ENCODE measurements at places on chromosomes 5 and 9. TPM values are rescaled to one million over a fixed set of nuclear protein-coding genes. Genes with fewer than 3 reads are reported as not detected.

Gene SLC45A2
- total RNA-seq = not detected

Gene FBP2
- total RNA-seq = not detected

DNA sequence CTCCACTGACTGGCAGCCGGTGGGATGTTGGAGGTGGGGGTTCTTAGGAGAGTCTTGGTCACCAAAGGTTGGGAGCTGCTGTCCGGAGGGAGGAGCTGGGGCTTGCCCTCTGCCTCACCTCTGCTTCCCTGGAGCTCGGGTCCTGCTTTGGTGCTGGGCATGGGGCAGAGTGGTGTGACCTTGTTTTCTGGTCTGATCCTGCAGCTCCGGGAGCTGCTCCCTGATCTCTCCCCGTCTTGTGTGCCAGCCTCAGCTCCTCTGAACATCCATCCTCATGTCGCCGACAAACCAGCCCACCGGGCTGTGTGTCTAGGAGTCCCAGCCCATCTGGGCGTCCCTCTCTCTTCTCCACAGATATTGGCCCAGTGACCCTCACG, 18.7 kb downstream of the HMCN2 start:
- DNase-seq = no peak

DNA sequence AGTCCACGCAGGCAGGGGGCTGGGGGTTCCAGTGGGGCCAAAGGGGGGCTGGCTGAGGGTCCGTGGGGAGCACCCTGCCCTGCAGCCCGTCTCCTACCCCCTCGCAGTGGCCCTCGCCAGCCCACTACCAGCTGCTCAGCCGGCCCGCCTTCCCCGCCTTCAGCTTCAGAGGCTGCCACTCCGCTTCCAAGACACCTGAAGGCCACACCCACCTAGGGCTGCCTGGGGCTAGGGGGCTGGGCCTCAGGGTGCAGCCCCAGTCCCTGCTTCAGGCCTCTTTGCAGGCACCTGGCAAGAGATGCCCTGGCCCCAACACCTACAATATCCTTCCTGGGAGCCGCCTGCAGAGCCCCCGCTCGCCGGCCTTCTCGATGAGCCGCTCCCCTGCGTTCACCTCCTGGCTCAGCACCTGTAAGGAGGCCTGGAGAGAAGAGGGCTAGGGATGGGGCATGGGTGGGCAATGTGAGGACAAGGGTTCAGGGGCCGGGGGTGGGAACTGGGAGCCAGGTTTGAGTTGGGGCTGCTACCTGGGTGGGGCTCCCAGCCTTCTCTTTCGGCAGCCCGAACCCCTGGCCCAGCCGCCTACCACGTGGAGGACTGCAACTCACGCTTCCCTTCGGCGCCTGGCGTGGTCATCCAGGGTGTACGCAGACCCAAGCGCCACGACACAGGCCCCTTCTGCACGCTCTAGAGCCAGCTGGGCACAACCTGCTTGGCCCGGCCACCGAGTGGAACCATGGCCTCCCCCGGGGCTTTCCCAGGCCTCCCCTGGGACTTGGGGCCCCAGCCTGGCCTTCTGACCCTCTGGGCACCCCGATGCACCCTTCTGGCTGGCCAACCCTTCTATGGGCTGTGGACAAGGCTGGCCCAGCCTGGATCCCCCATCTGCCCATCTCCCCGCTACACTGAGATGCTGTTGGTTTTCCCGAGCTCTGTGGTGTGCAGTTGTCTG, 1.7 kb downstream of the STPG3 start:
- DNase-seq = no peak

Gene HMMR
- total RNA-seq = 1.0 TPM

DNA sequence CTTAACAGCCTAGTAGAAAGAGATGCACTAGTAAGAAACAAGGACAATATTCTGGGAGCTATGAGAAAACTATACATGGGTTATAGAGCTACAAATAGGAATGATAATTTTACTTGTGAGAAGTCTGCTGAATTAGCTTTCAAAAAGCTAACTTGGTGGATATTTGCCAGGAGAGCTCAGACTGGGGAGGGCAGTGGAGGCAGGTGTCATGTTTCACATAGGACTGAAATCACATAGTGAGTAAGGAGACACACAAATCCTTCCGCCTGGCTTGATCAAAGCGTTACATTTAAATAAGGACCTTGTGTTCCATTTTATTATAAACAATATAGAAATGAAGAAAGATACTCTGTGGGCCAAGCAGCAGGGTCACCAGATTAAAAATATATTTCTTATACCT, 235.0 kb downstream of the ISL1 start:
- DNase-seq = no peak

DNA sequence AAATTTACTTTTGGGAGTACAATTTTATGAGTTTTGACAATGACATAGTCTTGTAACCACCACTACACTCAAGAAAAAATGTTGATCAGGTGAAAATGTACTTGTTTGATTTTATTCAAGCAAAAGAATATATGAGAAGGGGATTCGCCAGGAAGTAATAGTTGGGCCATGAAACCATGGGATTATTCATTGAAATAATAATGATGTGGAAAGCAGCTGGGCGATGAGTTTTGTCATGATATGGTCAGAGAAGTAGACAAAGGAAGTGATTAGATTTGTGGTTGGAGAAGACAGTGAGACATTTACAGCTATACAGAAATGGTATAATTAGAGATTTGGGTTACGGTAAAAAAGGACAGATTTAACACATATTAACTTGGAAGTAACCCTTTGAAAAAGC, 11.2 kb downstream of the HMGCR start:
- no peak for DNase-seq

Measured in CD4-positive, CD25-positive, alpha-beta regulatory T cell (primary cell).